Uterine smooth muscle cell (primary cell): ENCODE measurements at places on chromosomes 1 and 21. TPM values are rescaled to one million over a fixed set of nuclear protein-coding genes. Genes with fewer than 3 reads are reported as not detected.

The FCMR gene
- 0.11 and 0.37 TPM in 2 replicates for total RNA-seq

The TOE1 gene
- 14.6 and 25.2 TPM in 2 replicates for total RNA-seq

The IGSF3 gene
- total RNA-seq: 0.37 and 0.66 TPM in 2 replicates

The SPRR1B gene
- total RNA-seq: not detected in 2 replicates

The TMEM82 gene
- not detected in 2 replicates for total RNA-seq

The ETV3L gene
- total RNA-seq: not detected in 2 replicates

The USH2A gene
- total RNA-seq: under 0.01 TPM in 1 of 2 replicates, not detected in the other

The AK5 gene
- total RNA-seq: 45.2 and 49.5 TPM in 2 replicates

The LAPTM5 gene
- not detected in 2 replicates for total RNA-seq

The KRTCAP2 gene
- total RNA-seq: 77.0 and 88.1 TPM in 2 replicates

The CHODL gene
- total RNA-seq: 0.11 TPM in 1 of 2 replicates, not detected in the other

The AGT gene
- 0.22 and 0.50 TPM in 2 replicates for total RNA-seq

The DISP3 gene
- total RNA-seq: under 0.01 TPM in 2 replicates

The AKNAD1 gene
- total RNA-seq: not detected in 2 replicates

The CELA2B gene
- total RNA-seq: not detected in 2 replicates

The CCDC190 gene
- 0.11 and 0.12 TPM in 2 replicates for total RNA-seq

The RNASEL gene
- total RNA-seq: 6.6 and 9.9 TPM in 2 replicates

The PTPRU gene
- total RNA-seq: 19.1 and 22.5 TPM in 2 replicates

The PPIAL4G gene
- total RNA-seq: under 0.01 TPM in 1 of 2 replicates, not detected in the other

The EDARADD gene
- 0.25 and 0.55 TPM in 2 replicates for total RNA-seq

The ICOSLG gene
- total RNA-seq: 0.11 and 0.50 TPM in 2 replicates

The FLG gene
- total RNA-seq: under 0.01 TPM in 1 of 2 replicates, not detected in the other

The NFASC gene
- total RNA-seq: 32.6 and 53.6 TPM in 2 replicates

The AMIGO1 gene
- total RNA-seq: 0.77 and 2.5 TPM in 2 replicates

The SHE gene
- under 0.01 and 0.12 TPM in 2 replicates for total RNA-seq

The CDC7 gene
- total RNA-seq: 2.9 and 15.5 TPM in 2 replicates

The BARHL2 gene
- not detected in 2 replicates for total RNA-seq

The SH2D5 gene
- total RNA-seq: 23.7 and 29.5 TPM in 2 replicates

The MMP23B gene
- 1.2 and 4.7 TPM in 2 replicates for total RNA-seq

The TCHHL1 gene
- total RNA-seq: not detected in 2 replicates

The CHIA gene
- not detected in 2 replicates for total RNA-seq

The FAM43B gene
- total RNA-seq: under 0.01 TPM in 2 replicates

The CIART gene
- 8.0 and 12.4 TPM in 2 replicates for total RNA-seq

The LCE3E gene
- total RNA-seq: not detected in 2 replicates

The LCE2B gene
- total RNA-seq: not detected in 2 replicates

The REN gene
- total RNA-seq: 0.62 and 0.77 TPM in 2 replicates

The FLG2 gene
- under 0.01 TPM in 1 of 2 replicates, not detected in the other for total RNA-seq

The HIVEP3 gene
- 0.75 and 1.8 TPM in 2 replicates for total RNA-seq

The ARTN gene
- 0.50 TPM in 1 of 2 replicates, not detected in the other for total RNA-seq

The PTGFRN gene
- 12.4 and 13.1 TPM in 2 replicates for total RNA-seq

The BMP8B gene
- total RNA-seq: under 0.01 TPM in 2 replicates

The DIPK1A gene
- 15.3 and 16.2 TPM in 2 replicates for total RNA-seq
